CD8-positive, alpha-beta memory T cell (primary cell): ENCODE measurements at places on chromosomes 6 and 20.

DNA sequence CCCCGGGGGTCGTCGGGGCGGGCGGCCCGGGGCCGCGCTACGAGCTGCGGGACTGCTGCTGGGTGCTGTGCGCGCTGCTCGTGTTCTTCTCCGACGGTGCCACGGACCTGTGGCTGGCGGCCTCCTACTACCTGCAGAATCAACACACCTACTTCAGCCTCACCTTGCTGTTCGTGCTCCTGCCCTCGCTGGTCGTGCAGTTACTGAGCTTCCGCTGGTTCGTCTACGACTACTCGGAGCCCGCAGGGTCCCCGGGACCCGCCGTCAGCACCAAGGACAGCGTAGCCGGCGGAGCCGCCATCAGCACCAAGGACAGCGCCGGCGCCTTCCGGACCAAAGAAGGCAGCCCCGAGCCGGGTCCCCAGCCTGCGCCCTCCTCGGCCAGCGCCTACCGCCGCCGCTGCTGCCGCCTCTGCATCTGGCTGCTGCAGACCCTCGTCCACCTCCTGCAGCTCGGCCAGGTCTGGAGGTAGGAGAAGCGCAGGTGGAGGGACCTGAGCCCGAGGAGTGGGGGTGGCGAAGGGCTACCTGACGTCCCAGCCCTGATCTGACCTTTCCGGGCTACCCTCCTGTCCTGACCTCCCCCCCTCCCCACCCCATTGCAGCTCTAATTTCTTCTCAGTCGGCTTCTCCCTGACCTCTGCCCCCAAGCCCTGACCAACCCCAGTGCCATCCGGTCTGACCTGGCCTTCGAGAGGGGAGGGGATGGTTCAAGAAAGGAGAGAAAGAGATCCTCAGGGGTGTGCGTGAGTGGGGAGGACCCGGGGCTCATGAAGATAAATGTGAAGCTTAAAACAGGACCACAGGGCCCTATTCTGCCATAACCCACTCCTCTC lies 558 bp downstream of the XKR7 start:
- peak; percentile 77 for DNase-seq
- no peak overlapping the region for H3K27ac ChIP-seq
- no peaks in the 10 kb centered on the region for H3K4me1 ChIP-seq
- H3K4me3 ChIP-seq, result no peak overlapping the region

DNA sequence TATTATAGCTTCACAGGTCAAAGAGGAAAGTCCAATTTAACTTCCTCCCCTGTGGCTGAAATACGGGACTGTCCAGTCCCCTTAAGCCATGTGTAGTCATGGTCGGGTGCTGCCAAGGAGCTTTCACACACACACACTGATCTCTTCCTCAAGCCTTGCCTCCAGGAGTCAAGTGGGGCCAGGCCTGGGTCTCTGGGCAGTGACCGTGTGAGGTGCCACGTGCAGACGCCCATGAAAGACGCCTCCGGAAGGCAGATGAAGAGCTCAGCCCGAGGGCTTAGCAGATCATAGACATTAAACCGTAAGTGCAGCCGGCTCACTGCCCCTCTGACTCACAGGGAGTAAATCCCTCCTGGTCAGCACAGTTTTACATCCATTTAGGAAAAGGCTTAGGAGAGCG lies 4.2 kb downstream of the GABRR2 start:
- H3K36me3 ChIP-seq, result no peaks in the 10 kb centered on the region
- no peaks in the 10 kb centered on the region for H3K27me3 ChIP-seq
- no peak overlapping the region for H3K4me3 ChIP-seq
- H3K27ac ChIP-seq, result no peak overlapping the region
- no peaks in the 10 kb centered on the region for H3K4me1 ChIP-seq

- H3K27ac ChIP-seq, result no peak overlapping the region
- DNase-seq, result peak; percentile 61
- H3K4me3 ChIP-seq, result no peak overlapping the region
- H3K36me3 ChIP-seq, result no peaks in the 10 kb centered on the region
- peaks cover 7% of the 10 kb centered on the region for H3K27me3 ChIP-seq
- no peaks in the 10 kb centered on the region for H3K4me1 ChIP-seq
These were observed 49.7 kb upstream of the BHLHE23 start for GRCh38 chr20:63056236-63057170.

- no peak overlapping the region for H3K4me3 ChIP-seq
- no peaks in the 10 kb centered on the region for H3K36me3 ChIP-seq
- no peaks in the 10 kb centered on the region for H3K4me1 ChIP-seq
- peak; percentile 62 for DNase-seq
- H3K27me3 ChIP-seq, result no peaks in the 10 kb centered on the region
- no peak overlapping the region for H3K27ac ChIP-seq
These were observed 174.3 kb downstream of the CDKAL1 start for GRCh38 chr6:20708367-20709124.

- DNase-seq, result no peak
- no peaks in the 10 kb centered on the region for H3K36me3 ChIP-seq
- H3K27ac ChIP-seq, result no peak overlapping the region
- no peaks in the 10 kb centered on the region for H3K27me3 ChIP-seq
- no peaks in the 10 kb centered on the region for H3K4me1 ChIP-seq
These were observed 41.6 kb downstream of the MRAP2 start for GRCh38 chr6:84074988-84075781.

DNA sequence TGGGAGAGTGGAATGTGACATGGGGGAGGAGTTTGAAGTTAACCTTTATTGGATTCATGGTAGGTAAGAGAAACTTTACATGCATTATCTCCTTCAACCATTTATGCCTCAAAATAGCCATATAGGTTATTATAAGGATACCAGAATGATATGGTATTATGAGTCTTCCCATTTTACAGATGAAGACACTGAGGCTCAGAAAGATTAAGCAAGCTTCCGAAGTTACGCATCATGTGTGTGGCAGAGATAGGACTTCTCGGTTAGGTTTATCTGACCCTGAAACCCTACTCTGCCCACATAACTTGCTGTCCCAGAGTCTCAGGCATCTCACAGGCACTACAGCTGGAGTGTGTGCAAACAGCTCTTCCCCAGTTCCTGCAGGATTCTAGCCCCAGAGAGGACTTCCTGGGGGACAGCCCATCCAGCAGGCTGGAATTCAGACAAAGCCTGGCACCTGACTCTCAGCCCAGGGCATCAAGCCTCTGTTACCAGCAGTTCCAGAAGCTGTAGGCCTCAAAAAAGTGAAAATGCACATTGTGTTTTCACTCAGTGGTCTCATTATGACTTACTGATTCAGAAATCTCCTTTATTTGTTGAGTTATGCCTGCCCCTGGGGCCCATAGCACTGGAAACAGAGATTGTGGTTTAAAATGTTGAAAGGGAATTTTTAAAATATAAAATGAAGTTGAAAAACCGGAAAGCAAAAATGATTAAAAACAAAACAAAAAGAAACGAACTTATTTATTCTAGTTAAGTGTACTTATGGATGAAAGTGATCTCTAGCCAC lies 512.8 kb upstream of the CHD6 start:
- no peak overlapping the region for H3K27ac ChIP-seq
- no peaks in the 10 kb centered on the region for H3K27me3 ChIP-seq
- no peaks in the 10 kb centered on the region for H3K4me1 ChIP-seq
- H3K36me3 ChIP-seq, result no peaks in the 10 kb centered on the region

DNA sequence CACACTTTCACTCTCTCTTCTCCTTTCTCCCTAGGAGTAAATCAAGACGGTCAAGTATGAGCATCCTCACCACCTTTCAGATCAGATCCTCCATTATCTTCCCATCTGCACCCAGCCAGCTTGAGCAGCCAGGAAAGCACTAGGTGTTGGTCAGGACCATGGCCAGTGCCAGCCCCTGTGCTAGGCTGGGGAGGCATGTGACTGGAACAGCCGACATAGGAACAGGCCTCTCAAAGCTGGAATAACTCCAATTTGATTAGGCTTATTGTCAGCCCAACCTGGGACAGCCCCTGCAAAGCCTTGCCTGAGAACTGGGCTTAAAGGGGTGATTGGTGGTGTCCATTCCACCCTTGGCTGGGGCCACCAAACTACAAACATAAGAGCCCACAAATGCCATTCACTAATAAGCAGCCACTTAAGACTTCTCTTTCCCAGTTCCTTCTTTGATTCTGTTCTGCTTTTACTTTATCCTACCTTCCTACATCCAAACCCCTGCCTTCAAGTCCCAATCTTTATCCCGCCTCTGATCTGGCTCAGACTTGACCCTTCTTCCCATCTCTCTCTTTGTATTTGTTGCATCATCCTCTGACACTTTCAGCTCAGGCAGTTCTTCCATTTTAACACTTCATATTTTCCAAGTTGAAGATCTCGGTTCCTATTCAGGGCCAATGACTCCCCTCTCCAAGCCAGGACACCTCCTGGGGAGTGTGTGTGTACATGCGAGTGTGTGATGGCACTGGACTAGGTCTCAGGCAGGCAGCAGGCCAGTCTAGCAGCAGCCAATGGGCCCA lies 4.5 kb upstream of the TREM2 start:
- no peak for DNase-seq
- H3K4me1 ChIP-seq, result no peaks in the 10 kb centered on the region
- H3K27me3 ChIP-seq, result no peaks in the 10 kb centered on the region
- H3K4me3 ChIP-seq, result no peak overlapping the region

DNA sequence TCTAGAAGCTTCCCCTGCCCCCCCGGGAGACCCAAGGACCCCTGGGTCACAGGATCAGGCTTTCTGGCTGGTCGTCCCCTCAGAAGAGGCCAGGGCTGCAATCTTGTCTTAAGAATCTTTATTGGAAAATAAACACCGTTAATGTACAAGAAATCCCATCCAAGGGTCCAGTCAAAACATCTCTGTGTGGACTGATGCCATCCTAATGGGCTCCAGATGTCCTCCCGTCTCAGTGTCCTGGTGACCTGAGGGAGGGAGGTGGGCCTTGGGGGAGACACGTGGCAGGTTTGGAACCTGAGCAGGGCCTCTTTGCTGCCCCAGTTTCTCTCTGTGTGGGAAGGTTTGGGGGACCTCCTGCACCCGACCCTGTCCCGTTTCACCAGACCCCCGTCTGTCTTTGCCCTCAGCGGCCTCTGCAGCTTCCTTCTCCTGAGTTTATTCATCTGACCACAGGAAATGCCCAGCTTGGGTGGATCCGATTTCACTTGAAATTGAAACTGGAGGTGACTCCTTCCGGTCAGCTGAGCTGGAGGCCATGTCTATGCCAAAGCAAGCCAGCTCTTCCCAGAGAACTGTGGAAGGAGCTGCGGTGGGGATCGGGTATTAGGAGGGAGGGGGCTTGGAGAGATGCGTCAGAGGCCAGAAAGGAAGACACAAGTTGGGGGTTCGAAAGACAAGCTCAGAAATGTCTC lies 75.1 kb downstream of the SLC2A10 start:
- no peak overlapping the region for H3K27ac ChIP-seq
- no peaks in the 10 kb centered on the region for H3K36me3 ChIP-seq
- no peaks in the 10 kb centered on the region for H3K27me3 ChIP-seq
- no peak overlapping the region for H3K4me3 ChIP-seq
- no peaks in the 10 kb centered on the region for H3K4me1 ChIP-seq

DNA sequence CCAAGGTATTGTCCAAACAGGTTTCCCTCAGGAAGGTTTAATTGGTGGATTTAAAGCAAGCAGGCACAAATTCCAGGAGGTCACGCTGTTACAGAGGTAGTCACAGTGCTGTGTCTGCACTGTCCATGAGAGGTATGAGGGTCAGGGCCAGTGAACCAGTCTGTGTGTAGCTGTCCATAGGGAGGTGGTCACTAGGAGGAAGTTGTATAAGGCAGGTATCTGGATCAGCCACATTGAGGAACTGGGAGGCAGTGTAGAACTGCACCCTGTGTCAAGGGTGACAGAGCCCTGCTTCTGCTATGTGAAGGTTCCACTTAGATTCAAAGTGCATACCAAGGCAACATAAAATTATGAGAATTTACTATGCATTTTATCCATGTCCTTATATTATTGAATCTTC lies 73.3 kb downstream of the MAP3K4 start:
- no peaks in the 10 kb centered on the region for H3K27me3 ChIP-seq
- H3K4me3 ChIP-seq, result no peak overlapping the region
- no peaks in the 10 kb centered on the region for H3K4me1 ChIP-seq
- no peak overlapping the region for H3K27ac ChIP-seq

DNA sequence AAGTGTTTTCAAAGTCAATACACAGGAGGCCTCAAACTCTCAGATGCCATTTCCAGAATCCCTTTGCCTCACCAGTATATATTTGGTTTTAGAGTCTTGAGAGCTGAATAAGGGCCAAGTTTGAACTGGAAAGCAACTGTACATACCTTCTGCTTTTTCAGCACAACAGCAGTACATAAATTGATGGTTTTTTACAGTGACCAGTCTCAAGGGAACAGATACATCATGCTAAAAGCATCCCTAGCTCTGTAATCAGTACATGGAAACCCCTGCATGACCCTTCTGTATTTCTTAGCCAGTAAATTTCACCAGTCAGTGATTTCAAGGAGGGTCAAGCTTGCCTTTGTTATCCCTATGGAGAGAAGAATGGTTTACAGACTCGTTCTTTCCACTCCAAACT lies 40.6 kb upstream of the ECHDC1 start:
- no peak overlapping the region for H3K4me3 ChIP-seq
- H3K27ac ChIP-seq, result no peak overlapping the region
- DNase-seq, result no peak
- H3K4me1 ChIP-seq, result no peaks in the 10 kb centered on the region
- no peaks in the 10 kb centered on the region for H3K27me3 ChIP-seq
- no peaks in the 10 kb centered on the region for H3K36me3 ChIP-seq

DNA sequence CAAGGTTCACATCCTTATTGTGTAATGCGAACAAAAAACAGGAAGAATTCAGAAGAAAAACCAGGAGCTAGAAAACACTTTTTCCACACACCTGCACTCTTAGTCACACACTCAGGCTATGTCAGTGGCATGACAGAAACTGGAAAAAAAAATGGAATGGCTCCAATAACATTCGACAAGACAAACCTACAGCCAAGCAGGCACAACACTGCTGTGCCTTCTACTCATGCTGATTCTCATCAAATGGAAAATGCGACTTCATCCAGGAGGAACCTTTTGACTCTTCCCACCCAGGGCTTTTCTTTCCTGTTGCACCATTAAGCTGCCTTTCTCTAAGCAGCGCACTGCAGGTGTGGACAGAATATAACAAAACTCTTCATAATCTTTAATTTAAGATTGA lies 163.2 kb upstream of the BTBD3 start:
- no peaks in the 10 kb centered on the region for H3K4me1 ChIP-seq
- no peak for DNase-seq
- H3K4me3 ChIP-seq, result no peak overlapping the region
- H3K27ac ChIP-seq, result no peak overlapping the region

DNA sequence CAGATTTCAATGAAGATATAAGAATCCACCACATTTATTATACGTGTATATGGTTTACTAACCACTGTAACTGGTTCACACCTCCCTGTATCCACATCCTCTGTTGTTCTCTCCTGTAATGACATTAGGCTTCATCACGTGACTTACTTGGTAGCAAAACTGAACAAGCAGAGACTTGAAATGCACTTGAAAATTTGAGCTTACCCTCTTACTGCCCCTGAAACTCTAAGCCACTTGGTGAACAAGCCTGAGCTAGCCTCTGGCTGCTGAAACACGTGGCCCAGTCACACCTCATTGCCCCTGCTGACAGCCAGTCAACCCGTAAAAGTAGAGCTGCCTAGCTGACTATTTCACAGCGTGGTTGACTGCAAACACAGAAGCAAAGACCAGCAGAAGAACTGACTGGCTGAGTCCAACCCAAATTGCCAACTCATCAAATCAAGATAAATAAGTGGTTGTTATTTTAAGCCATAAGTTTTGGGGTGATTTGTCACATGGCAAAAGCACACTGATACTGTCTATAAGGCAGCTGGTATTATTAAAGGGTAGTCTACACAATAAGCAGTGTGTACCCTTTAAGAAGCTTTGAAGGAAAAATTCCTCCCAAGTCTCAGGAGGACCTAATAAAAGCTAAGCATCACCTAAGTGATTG lies 109.0 kb downstream of the RALGAPA2 start:
- no peak overlapping the region for H3K27ac ChIP-seq
- no peak overlapping the region for H3K4me3 ChIP-seq
- peaks cover 18% of the 10 kb centered on the region for H3K4me1 ChIP-seq
- DNase-seq, result peak; percentile 9
- no peaks in the 10 kb centered on the region for H3K27me3 ChIP-seq
